ENCODE measurements at places on chromosomes 2 and 18.

GRCh38 chr2:179020156-179020750 is 29.7 kb downstream of the CCDC141 start:
- DNase-seq = no peak

DNA sequence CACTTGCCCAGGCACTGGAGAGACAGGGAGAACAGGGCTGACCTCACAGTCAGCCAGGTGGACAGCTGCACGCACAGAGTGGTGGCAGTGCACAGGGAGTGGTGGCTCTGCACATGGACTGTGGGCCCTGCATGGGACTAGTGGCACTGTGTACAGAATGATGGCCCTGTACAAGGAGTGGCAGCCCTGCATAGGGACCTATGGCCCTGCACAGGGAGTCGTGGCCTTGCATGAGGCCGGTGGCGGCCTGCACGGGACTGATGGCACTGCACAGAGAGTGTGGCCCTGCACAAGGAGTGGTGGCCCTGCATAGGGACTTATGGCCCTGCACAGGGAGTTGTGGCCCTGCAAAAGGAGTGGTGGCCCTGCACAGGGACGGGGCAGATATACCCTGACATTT is 19.1 kb upstream of the STEAP3 start:
- DNase-seq = no peak

DNA sequence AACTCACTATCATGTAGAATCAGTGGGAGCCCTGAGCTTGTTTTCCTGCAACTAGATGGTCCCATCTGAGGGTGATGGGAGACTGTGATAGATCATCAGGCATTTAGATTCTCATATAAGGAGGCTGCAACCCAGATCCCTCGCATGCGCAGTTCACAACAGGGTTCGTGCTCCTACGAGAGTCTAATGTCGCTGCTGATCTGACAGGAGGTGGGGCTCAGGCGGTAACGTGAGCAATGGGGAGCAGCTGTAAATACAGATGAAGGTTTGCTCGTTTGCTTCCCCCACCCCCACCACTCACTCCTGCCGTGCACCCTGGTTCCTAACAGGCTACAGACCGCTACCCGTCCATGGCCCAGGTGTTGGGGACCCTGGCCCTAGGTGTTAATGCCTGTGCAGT is 113.6 kb downstream of the RNF144A start:
- DNase-seq = no peak

DNA sequence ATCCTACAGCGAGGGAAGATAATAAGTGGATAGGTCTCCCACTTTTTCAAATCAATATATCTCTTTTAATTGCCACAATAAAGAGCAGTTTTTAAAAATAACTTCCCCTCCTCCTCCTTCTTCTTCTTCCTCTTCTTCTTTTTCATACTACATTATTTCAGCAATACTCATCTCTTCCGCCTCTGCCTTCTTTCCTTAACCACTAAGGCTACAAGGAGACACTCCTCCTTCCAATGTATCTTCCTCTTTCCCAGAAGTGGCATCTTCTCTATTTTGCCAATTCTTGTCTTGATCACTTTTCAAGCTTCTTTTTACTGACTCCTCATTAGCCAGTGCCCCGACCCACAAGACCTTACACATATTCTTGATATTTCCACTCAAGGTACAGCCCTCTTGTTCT is 546.6 kb upstream of the CHAC2 start:
- no peak for DNase-seq

GRCh38 chr2:187056416-187057334 is 207.7 kb upstream of the ZSWIM2 start:
- no peak for DNase-seq

- peak; percentile 4 for DNase-seq
Observed at GRCh38 chr2:8608411-8608954, 73.4 kb upstream of the ID2 start.

DNA sequence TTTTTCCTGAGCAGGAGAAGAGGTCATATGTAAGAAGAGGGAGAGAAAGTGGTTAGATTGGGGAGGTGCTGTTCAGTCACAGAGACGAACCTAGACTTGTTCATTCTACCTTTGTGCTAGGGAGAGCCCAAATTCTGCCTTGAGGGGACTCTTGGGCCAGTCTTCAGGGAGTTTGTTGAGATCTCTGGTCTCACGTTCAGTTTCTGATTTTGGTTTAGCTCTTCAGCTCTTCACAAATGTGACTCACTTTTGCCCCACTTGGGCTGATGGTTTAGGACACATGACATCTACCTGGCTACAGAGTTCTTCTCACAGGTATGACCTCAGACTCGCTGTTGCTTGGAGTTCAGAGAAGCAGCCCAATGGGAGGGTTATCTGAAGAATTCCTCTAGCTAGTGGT is 49.2 kb upstream of the DARS1 start:
- no peak for DNase-seq

- no peak for DNase-seq
Observed at GRCh38 chr2:201809633-201810032, 3.3 kb downstream of the CDK15 start.

- DNase-seq = no peak
Observed at GRCh38 chr18:34818064-34818463, 108.0 kb downstream of the DTNA start.

- no peak for DNase-seq
Observed at GRCh38 chr2:227497158-227497557, 25.2 kb downstream of the AGFG1 start.

DNA sequence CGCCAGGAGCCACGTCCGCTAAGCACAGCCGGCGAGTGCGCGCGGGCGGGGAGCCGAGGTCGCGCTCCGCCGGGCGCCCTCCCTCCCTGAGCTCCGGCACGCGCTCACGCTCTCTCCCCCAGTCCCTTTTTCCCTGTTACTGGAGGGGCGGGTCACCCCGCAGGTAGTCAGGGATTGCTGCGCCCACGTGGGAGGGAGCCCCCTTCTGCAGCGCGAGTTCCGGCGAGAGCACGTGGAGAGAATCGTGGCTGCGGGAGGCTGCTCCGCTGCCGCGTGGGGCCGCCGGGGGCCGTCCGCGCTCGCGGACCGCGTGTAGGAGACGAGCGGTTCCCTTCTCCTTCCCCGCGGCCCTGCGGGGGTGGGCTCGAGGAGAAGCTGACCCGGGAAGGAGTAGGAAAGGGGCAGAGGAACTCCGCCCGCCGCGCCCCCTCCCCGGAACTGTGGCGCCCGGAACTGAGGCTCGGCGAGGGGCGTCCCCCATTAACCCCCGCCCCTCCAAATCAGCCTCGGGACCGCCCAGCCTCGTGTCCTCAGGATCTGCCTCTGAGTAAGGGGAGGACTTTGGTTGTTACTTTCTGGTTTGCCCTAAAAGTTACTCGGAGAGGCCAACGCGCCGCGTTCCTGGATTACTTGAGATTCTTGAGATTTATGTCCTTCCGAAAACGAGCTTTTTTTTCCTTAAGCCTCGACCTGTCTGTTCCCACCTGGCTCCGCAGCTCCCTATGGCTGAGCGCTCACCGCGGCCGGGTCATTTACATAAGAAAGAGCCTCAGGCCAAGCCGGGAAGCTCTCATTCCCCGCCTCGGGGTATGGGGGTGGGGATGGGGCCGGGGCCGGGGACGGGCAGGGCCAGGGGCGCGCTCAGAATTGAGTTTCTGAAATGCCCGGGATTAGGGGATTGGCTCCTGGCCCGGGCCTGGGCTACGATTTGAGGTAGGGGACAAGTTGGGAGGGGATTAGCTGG is 1.1 kb downstream of the HK2 start:
- peak; percentile 44 for DNase-seq

Measured in central memory CD4-positive, alpha-beta T cell (primary cell).